Prostate gland (tissue), 2 donors: ENCODE measurements at places on chromosomes 4 and X. TPM values are rescaled to one million over a fixed set of nuclear protein-coding genes. Genes with fewer than 3 reads are reported as not detected.

TTC29 gene
- 3.1 TPM for total RNA-seq

SPRY1 gene
- total RNA-seq, result 90.2 TPM

AASDH gene
- total RNA-seq, result 12.8 TPM

DKK2 gene
- total RNA-seq, result 0.17 TPM

MAGED1 gene
- total RNA-seq, result 273 TPM

PNMA6A gene
- 0.14 TPM for total RNA-seq

DNA sequence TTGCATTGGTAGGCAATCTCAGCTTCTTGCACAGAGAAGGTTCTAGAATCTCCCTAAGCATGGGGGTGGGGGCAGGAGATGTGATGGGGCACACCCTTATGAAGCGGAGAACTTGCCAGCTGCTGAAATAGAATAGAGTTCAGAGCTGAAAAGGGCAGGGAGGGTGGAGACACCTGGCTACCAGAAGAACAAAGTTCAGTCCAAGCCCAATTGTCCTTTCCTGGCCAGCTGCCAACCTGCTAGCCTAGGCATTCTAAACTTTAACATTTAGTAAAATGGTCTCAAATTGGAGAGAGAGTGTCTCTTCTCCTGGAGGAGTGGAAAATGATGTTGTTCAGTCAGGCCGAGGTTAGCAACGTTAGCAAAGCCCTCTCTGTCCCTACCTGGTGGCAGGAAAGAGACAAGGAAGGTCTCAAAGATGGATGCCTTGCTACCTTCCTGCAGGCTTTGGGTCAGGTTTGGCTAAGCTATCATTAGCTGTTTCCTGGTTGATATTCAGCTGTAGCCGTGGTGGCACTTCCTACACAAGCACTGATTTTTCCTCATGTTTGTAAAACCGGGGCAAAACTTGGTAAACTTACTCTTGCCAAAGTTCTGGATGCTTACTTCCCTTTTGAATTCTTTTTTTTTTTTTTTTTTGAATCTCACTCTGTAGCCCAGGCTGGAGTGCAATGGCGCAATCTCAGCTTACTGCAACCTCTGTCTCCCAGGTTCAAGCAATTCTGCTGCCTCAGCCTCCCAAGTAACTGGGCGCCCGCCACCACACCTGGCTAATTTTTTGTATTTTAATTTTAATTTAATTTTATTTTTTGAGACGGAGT, 34.7 kb upstream of the NYX start:
- H3K27ac ChIP-seq, result no peak overlapping the region
- no peak for DNase-seq
- no peak overlapping the region for H3K4me3 ChIP-seq
- no peaks in the 10 kb centered on the region for H3K4me1 ChIP-seq
- no peaks in the 10 kb centered on the region for H3K27me3 ChIP-seq

- DNase-seq, result no peak
- no peaks in the 10 kb centered on the region for H3K4me1 ChIP-seq
- H3K36me3 ChIP-seq, result no peaks in the 10 kb centered on the region
- H3K27me3 ChIP-seq, result no peaks in the 10 kb centered on the region
- H3K4me3 ChIP-seq, result no peak overlapping the region
These were observed 67.1 kb upstream of the PRKG2 start for GRCh38 chr4:81282131-81282530.

DNA sequence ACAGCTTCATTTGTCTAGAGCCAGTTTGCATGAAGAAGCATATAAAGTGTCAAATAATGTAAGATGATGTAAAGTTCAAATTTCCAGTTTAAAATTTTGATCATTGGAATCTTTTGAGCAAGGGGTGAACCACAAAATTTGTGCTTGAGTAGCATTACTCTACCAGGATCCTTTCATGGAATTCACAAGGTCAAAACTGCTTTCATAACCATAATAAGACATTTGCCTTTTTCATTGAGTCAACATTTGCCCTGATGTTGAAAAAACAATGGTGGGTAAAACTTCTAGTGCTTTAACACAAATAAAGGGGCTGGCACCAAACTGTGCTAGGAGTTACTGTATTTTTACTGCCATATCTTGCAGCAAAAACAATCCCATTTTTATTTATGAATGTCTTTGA, 142.2 kb downstream of the GLRA3 start:
- no peak for DNase-seq
- no peaks in the 10 kb centered on the region for H3K36me3 ChIP-seq
- H3K27me3 ChIP-seq, result no peaks in the 10 kb centered on the region
- no peak overlapping the region for H3K4me3 ChIP-seq
- H3K27ac ChIP-seq, result no peak overlapping the region

DNA sequence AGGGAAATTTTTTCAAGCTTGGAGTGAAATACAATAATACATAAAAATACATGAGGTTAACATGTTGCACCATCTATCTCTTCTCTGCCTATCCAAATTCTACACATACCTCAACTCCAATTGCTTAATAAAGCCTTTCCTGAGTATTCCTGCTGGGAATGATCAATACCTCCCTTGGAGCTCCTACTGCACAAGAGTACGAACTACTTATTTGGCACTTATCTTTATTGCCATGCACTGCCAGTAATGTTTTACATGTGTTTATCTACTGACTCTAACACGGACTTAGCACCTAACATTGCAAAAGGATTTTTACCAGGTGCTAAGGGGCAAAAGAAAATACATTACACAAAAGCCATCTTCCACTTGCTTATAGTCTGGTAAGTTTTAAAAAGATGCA, 80.2 kb downstream of the ADGRA3 start:
- H3K4me1 ChIP-seq, result no peaks in the 10 kb centered on the region
- no peaks in the 10 kb centered on the region for H3K36me3 ChIP-seq

- no peak for DNase-seq
- no peak overlapping the region for H3K27ac ChIP-seq
- no peak overlapping the region for H3K4me3 ChIP-seq
- no peaks in the 10 kb centered on the region for H3K36me3 ChIP-seq
- H3K27me3 ChIP-seq, result no peaks in the 10 kb centered on the region
These were observed 48.4 kb downstream of the ARHGAP10 start for GRCh38 chr4:147780137-147780777.

GRCh38 chr4:7134737-7135388, 57.5 kb upstream of the SORCS2 start:
- no peaks in the 10 kb centered on the region for H3K36me3 ChIP-seq
- no peaks in the 10 kb centered on the region for H3K27me3 ChIP-seq
- no peak for DNase-seq
- no peak overlapping the region for H3K4me3 ChIP-seq
- H3K27ac ChIP-seq, result no peak overlapping the region
- no peaks in the 10 kb centered on the region for H3K4me1 ChIP-seq

GRCh38 chr4:83128240-83128929, 13.9 kb upstream of the PLAC8 start:
- H3K4me3 ChIP-seq, result no peak overlapping the region
- H3K36me3 ChIP-seq, result no peaks in the 10 kb centered on the region
- no peak overlapping the region for H3K27ac ChIP-seq
- H3K27me3 ChIP-seq, result no peaks in the 10 kb centered on the region

DNA sequence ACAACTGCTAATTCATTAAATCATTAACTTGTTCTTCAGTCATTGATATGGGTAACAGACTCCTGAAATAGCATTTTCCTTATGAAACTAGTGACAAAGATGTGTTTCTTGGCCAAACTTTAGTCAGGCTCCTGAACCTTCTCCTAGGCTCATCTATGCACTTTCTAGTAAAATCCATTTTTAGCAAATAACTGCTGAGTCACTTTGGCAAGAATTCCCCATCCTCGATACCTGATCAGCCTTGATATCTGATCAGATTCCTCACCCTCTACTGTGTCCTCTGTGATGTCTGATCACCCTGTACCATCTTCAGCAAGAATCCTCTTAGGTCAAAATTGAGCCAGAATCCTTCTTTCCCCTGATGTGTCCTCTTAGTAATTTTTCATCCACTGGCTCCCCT, 161.2 kb upstream of the TAPT1 start:
- no peak overlapping the region for H3K27ac ChIP-seq
- peaks cover 2% of the 10 kb centered on the region for H3K27me3 ChIP-seq
- no peaks in the 10 kb centered on the region for H3K4me1 ChIP-seq
- H3K4me3 ChIP-seq, result no peak overlapping the region
- no peak for DNase-seq

DNA sequence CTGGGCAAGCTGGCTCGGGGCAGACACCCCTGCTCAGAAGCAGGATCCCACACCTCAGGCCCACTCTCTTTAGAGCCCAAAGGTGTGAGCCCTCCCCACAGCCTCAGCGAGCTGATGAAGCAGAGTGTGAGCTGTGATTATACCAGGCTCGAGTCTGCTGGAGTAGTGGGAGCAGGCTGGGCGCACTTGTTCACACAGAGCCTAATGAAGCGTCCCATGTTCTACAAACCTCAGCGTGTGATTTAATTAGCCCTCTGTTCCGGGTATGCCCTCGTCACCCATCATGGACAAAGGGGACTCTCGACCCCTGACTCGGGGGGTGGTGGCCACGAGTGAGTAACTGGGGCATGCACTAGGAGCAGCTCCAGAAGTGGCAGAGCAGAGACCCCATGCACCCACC, 62.3 kb downstream of the PPP2R2C start:
- no peak overlapping the region for H3K4me3 ChIP-seq
- no peak overlapping the region for H3K27ac ChIP-seq
- H3K27me3 ChIP-seq, result no peaks in the 10 kb centered on the region
- no peaks in the 10 kb centered on the region for H3K4me1 ChIP-seq

DNA sequence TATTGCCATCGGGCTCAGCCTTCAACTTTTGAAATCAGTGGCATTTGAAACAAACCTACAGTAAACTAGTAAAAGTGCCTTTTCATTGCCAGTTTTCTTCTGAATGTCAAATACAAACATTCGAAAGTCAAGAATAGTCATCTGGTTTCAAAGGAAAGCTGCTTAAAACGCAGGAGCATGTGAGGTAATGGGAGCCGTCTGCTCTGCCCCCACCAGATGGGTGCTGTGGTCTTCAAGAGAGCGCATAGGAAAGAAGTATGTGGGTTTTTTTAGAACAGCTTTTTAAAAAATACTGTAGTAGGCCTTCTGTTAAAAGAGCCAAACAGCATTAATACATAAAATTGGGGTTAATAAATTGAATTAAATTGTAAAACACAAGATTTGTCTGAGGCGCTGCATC, 88.6 kb downstream of the STOX2 start:
- H3K36me3 ChIP-seq, result no peaks in the 10 kb centered on the region
- H3K4me3 ChIP-seq, result no peak overlapping the region
- H3K4me1 ChIP-seq, result no peaks in the 10 kb centered on the region
- H3K27ac ChIP-seq, result no peak overlapping the region

- no peaks in the 10 kb centered on the region for H3K27me3 ChIP-seq
- no peak overlapping the region for H3K27ac ChIP-seq
- no peaks in the 10 kb centered on the region for H3K36me3 ChIP-seq
- no peaks in the 10 kb centered on the region for H3K4me1 ChIP-seq
- DNase-seq, result no peak
- no peak overlapping the region for H3K4me3 ChIP-seq
These were observed 22.0 kb downstream of the CXCL8 start for GRCh38 chr4:73762409-73762808.

- no peaks in the 10 kb centered on the region for H3K36me3 ChIP-seq
- no peak for DNase-seq
- no peak overlapping the region for H3K27ac ChIP-seq
- H3K27me3 ChIP-seq, result no peaks in the 10 kb centered on the region
These were observed 119.4 kb upstream of the C1GALT1C1 start for GRCh38 chrX:120749141-120749846.

DNA sequence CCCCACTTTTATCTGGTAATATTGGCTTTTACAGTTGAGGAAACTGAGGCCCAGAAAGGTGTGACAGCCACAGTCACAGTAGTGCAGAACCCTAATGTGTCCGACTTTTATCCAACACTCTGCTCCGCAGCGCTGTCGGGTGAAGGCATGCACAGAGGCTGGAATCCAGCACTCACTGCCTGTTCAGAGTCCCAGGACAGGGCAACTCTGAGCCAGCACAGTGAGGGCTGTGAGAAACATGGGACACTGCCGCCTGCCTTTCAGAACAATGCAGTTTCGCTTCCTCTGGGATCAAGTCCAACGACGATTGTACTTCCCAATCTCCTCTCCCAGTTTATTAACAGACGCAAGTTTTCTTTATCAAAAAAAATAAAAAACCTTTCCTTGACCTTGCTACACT, 41.9 kb upstream of the PDGFRA start:
- no peak overlapping the region for H3K27ac ChIP-seq
- no peak for DNase-seq
- no peaks in the 10 kb centered on the region for H3K36me3 ChIP-seq
- H3K4me1 ChIP-seq, result no peaks in the 10 kb centered on the region
- H3K27me3 ChIP-seq, result no peaks in the 10 kb centered on the region

- H3K4me1 ChIP-seq, result no peaks in the 10 kb centered on the region
- DNase-seq, result no peak
- H3K4me3 ChIP-seq, result no peak overlapping the region
- H3K27ac ChIP-seq, result no peak overlapping the region
These were observed 16.5 kb downstream of the PPP1R3F start for GRCh38 chrX:49286136-49286535.
